Activated T-cell treated with anti-CD3 and anti-CD28 coated beads, Interleukin-2, amount 50 U/mL, for 1 hour (primary cell): ENCODE measurements at places on chromosomes 3 and 15.

GRCh38 chr3:179264449-179264848 lies 13.5 kb upstream of the KCNMB3 start:
- no peak for DNase-seq

DNA sequence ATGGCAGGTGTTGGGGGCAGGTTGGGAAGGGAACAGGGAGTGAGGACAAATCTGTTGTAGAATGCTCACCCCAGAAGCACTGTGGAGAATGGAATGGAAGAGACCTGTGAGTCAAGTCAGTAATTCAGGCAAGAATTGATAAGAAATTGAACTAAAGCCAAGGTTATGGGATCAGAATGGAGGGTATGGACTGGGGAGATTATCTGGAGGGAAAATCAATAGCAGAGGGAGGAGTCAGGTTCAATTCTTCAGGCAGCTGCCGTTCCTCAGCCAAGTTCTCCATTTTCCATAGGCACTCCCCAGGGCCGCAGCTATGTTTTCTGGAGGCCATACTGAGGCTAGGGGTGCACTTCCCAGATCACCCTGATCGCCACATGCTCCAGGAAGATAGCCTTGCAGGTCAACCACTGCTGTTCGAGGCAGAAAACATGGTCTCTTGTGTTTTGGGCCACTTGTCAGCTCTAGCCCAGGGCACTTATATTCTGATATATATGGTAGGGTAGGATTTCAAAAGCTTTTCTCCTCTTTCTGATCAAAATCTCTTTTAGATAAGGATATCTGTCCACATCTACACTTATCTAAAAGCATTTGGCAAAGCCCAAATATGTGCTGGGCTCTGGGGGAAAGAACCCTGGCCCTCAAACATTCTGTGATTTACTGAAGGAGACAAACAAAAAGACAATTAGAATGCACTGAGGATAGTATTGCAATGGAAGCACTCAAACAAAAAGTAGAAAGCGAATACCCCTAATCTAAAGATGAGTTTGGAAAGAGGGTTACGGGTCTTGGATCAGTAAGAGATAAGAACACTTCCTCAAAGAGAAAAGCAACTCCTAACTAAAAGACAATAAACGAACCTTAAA lies 92.3 kb downstream of the TMEM212 start:
- DNase-seq: no peak

DNA sequence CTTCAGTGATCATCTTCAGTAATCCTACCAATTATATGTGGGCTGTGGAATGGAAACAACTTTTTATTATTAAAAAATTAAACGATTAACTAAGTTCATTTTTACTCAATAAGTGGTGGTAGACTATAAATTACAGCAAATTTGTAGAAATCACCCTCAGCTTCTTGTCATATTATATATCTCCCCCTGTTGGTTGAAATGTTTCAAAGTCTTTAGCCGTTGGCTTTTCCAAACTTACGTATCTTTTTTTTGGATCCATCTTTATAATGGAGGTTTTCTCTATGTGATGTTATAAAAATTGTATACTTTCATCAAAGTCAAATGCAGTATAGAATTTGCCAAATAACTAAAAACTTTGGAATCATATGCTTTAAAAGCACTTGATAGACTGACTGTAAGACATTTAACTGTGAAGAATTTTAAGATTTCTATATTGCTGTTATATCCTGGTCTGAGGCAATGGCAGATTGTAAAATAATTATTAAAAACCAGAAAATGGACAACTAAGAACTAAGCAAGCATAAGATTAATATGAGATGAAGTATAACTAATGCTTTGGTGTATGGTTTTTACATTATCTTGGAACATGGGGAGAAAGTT lies 44.7 kb downstream of the ATP11B start:
- no peak for DNase-seq

GRCh38 chr3:138323971-138324370 lies 5.7 kb downstream of the NME9 start:
- DNase-seq: no peak

- DNase-seq: no peak
These were observed 533.1 kb downstream of the OTOL1 start for GRCh38 chr3:162029736-162030135.

GRCh38 chr15:40992241-40992741 lies 39.0 kb downstream of the CHAC1 start:
- DNase-seq: no peak

- DNase-seq: no peak
These were observed 20.2 kb upstream of the SLC6A20 start for GRCh38 chr3:45816544-45816943.

GRCh38 chr3:33909547-33909946 lies 111.1 kb downstream of the PDCD6IP start:
- DNase-seq: no peak

DNA sequence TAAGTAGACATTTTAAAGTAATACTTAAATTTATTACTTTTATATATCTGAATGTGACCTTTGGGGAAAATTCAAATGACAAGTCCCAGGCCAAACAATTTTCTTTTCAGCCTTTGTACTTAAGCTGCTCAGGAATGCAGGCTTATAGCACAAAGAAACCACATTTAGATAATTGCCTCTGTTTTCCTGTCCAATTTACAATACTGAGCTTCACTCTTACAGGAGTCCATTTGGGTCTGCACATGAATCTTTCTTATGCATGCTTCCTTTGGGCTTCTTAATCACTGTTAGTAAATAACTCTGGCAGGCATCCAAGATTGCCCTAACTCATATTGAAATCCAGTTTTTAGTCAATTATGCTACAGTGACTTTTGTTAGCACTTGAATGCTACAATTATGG lies 459.4 kb upstream of the TGFBR2 start:
- no peak for DNase-seq

DNA sequence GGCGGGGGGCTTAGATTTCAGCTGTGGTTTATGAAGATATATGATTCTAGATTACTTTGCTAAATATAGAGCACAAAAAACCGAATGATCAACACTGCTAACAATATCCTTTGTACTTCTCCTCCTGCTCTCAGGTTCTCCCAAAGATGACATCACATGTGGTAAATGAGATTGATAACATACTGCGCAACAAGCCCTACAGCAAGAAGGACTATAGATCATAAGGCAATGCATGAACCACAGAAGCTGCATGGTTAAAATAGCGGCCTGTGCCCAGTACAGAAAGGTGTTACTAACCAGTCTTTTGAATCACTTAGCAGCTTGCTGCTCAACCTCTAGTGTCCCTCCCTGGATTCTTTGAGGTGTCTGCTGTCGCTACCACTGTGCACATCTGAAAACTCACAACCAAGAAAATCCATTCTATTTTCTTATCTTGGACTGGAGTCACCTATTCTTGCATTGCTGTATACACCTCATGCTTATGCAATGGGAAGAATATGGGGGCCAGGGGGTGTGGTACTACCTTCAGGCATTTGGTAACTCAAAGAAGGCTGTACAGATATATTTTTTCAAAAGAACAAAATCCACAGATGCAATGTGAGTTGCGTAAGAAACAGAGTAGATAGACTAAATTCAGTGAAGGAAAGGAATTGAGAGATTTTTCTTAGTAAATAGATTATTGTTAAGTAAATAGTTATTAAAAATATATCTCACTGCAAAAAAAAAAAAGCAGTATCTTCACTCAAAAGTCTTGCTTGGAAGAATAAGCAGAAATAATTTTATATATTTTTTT lies 18.2 kb downstream of the SSR3 start:
- DNase-seq: no peak

- no peak for DNase-seq
These were observed 14.5 kb upstream of the CFAP100 start for GRCh38 chr3:126380011-126380768.

- DNase-seq: no peak
These were observed 158.7 kb upstream of the NANOGP8 start for GRCh38 chr15:35243758-35244157.

DNA sequence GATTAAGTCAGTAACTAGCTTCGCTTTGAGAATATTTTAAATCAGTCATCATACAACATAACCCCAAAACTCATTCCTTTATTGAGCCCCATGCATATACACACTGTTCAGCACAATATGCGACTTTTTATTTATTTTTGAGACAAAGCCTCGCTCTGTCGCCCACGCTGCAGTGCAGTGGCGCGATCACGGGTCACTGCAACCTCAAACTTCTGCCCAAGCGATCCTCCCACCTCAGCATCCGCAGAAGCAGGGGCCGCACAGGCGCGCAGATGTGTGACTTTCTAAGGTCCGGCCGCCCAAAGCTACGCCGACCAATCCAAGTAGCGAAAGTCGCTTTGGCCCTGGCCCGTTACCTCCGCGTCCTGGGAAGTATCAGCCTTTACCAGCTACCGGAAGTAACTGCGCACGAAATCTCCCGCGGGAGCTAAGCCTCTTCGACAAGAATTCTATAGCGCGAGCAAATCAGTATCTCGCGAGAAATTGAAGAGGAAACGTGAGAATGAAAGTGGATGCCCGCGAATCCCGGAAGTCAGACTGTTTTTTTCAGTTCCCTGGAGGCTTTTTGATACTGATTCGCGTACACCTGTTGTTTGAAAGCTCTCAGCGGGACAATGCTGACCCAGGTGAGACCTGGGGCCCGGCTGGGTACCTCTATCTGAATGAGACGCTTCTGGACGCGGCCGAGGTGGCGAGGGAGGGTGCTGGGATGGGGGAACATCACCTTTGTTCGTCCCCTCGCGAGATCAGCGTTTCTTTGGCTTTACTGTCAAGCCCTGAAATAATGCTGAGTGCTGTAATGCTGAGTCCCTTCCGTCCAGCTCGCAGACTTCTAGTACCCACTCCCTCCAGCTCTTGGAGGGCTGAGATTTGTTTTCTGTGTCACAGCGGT lies at the start of the genes DHFR2 and NSUN3:
Gene DHFR2, minus strand, starts transcription at position 404 of the 892 bp plus-strand sequence. CDS start 1,405 bp downstream, outside the sequence.
Gene NSUN3, plus strand, starts transcription at position 549 of the 892 bp plus-strand sequence. Its CDS starts 66 bp downstream, at position 615.
- peak; percentile 83 for DNase-seq

- DNase-seq: no peak
These were observed 1.2 kb upstream of the STT3B start for GRCh38 chr3:31531452-31531991.

DNA sequence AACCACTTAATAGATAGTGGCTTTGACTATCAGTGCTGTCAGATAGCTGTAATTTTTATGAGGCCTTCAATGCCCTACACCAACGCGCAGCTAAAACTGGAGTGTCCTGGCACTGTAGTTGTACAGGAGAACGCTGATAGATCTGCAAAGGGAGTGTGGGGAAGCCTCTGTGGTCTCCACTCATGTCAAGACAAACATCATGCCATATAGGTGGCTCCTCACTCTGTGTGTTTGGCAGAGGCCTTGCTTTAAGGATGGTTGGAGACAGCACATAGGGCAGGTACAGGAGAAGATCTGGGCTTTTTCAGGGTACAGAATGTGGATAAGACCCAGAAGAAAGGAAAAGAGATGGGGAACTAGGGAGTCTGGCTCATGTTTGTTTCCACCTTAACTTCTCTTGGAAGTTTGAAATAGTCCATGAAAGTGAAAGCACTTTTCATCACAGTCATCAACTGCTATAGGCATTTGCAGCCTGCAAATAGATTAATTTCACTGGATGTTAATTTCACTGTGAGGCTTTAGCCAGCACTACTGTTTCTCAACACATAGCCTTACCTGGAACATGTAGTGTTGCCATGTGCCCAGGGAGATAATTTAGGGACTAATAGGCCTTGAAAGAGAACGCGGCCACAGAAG lies 425.8 kb upstream of the TBL1XR1 start:
- DNase-seq: no peak
